ENCODE measurements at places on chromosomes 1 and 21. TPM values are rescaled to one million over a fixed set of nuclear protein-coding genes. Genes with fewer than 3 reads are reported as not detected.

CCDC17 gene
- 9.2 TPM for total RNA-seq

PRAMEF11 gene
- not detected for total RNA-seq

TMOD4 gene
- total RNA-seq: 2.0 TPM

DNAJB4 gene
- total RNA-seq: 16.9 TPM

CDKN2C gene
- total RNA-seq: 4.0 TPM

IL12RB2 gene
- not detected for total RNA-seq

ZMYND12 gene
- 0.41 TPM for total RNA-seq

LCE2C gene
- total RNA-seq: not detected

FAM163A gene
- not detected for total RNA-seq

NBPF8 gene
- 53.2 TPM for total RNA-seq

FCER1A gene
- not detected for total RNA-seq

CD34 gene
- not detected for total RNA-seq

USP33 gene
- total RNA-seq: 103 TPM

BRINP3 gene
- total RNA-seq: not detected

Measured in naive thymus-derived CD8-positive, alpha-beta T cell (primary cell).